Left renal pelvis (tissue), 4 donors: ENCODE measurements at places on chromosomes 6 and 20. TPM values are rescaled to one million over a fixed set of nuclear protein-coding genes. Genes with fewer than 3 reads are reported as not detected.

The ZDHHC14 gene
- polyA plus RNA-seq: 25.1 TPM

- DNase-seq: no peak
Observed at GRCh38 chr6:67666177-67666964, 968.7 kb upstream of the ADGRB3 start.

DNA sequence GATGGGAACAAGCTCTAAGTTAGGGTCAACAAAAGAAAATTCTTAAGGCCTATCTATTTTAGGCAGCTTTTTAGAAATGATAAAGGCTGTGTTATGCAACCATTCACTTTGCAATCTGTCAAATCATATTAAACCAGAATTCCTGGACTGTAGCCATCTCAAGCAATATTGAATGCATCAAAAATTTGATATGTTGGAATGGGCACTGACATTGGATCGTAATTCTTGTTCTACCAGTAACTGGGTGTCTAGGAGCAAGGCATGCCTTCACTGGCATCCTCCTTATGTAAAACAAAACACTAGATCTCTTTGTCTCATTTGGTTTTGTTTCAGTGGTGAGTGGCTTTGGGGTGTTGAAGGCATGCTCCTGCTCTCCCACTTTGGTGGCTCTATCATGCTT lies 145.6 kb downstream of the JARID2 start:
- no peak for DNase-seq

DNA sequence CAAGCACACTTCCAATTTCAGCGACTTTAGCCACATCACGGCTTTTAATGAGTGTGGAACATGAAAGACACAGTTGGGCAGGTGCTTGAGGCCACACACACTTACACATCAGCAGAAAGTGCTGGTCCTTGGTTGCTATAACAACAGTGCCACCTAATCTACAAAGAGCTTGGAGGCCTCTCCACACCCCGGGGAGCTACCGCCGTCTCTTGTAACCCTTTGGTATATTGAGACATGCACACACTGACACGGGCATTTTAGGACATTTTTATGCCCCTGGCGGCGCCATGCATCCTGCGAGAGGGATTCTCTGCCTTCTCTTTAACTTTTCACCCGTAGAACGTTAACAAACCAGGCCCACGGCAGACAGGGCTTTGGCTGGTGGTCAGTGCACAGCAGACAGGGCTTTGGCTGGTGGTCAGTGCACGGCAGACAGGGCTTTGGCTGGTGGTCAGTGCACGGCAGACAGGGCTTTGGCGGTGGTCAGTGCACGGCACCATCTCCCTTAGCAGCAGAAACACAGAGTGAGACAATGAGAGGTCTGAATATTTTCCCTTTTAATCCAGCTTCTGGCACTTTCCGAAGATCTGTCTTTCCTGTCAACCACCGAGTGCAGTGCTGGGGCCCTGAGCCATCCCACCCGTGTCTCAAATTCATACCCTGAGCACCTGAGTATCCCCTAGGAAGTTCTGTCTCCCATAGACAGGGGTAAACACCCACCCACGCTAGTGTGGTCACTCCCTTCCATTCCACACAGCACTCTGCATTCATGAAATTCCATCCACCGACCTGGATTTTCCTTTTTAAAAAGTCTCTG lies 116.6 kb upstream of the RPS6KA2 start:
- DNase-seq: no peak

GRCh38 chr6:38755207-38755606 lies 40.1 kb downstream of the DNAH8 start:
- peak; percentile 25 for DNase-seq
